SK-N-SH (cell line): ENCODE measurements at places on chromosomes 1 and 21. TPM values are rescaled to one million over a fixed set of nuclear protein-coding genes. Genes with fewer than 3 reads are reported as not detected.

DNA sequence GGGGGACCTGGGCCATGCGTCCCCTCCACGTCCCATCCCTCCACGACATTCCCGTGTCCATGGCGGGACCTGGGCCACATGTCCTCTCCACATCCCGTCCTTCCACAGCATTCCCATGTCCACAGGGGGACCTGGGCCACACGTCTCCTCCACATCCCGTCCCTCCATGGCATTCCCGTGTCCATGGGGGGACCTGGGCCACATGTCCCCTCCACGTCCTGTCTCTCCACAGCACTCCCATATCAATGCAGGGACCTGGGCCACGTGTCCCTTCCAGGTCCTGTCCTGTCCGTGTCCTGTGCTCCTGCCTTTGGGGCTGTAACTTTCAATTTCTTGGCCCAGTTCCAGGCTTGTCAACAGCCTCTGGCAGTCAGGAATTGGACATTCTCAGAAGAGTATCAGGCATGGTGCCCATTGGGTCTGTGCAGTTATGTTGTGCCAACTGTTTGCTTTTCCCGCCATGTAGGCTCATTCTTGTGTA lies 47.1 kb downstream of the WNT9A start:
- no peaks in the 10 kb centered on the region for H3K36me3 ChIP-seq
- no peaks in the 10 kb centered on the region for H3K27me3 ChIP-seq
- no peak for DNase-seq
- no peak overlapping the region for H3K27ac ChIP-seq

DNA sequence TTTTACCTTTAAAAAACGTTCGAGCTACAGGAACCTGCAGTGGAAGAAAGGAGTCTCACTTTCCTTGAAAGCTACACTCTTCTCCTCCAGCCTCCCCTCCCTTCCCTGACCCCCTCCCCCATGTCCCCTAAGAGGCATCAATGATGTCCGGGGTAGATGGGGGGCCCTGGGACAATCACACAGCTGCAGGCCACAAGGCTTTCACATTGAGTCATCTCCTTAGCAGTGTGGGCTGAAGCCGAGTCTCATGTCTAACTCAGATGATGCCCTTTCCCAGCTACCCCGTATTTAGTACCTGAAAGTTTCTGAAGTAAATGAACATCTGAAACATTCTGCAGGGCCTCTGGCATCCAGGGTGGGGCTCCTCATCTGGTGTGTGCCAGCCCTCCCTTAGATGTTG lies 6.3 kb upstream of the GPR25 start:
- no peaks in the 10 kb centered on the region for H3K4me1 ChIP-seq
- H3K36me3 ChIP-seq: peaks cover 19% of the 10 kb centered on the region
- no peaks in the 10 kb centered on the region for H3K27me3 ChIP-seq
- no peak overlapping the region for H3K27ac ChIP-seq
- DNase-seq: no peak

- no peak for DNase-seq
- H3K4me3 ChIP-seq: no peak overlapping the region
- peak overlapping the region; percentile 43 for H3K27ac ChIP-seq
- no peaks in the 10 kb centered on the region for H3K36me3 ChIP-seq
These were observed 8.0 kb upstream of the PKP1 start for GRCh38 chr1:201275253-201275666.

DNA sequence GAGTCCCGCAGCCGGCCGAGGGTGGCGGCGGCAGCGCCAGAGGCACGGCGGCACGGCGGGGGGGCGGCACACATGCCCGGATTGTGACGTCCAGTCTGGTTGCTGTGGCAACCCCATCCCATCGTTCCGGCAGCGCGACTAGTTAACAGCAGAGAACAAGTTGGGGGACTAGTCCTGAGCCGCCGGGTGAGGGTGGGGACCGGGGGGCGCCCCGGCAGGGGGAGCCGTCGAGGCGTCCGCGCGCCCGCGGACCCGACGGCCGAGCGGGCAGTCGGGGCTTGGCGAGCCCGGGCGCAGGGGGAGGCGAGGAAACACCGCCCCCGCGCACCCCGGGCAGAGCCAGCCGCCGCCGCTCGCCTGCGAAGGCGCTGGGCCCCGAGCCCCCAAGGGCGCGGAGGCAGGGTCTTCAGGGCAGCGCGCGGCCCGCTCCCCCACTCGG lies at the start of gene CHD5:
Gene CHD5, minus strand, starts transcription at position 54 of the 439 bp plus-strand sequence. CDS start 298 bp downstream, outside the sequence.
- no peak within 1 kb of the TSS for H3K27ac ChIP-seq
- no peaks in the 10 kb centered on the region for H3K4me1 ChIP-seq
- H3K36me3 ChIP-seq: peaks cover 13% of the 10 kb centered on the region
- peaks cover 8% of the 10 kb centered on the region; the same call in 1 of the 2 replicates for H3K27me3 ChIP-seq

- H3K27me3 ChIP-seq: no peaks in the 10 kb centered on the region
- H3K36me3 ChIP-seq: no peaks in the 10 kb centered on the region
- peaks cover 17% of the 10 kb centered on the region; the same call in 1 of the 2 replicates for H3K4me1 ChIP-seq
- DNase-seq: no peak
- no peak overlapping the region for H3K4me3 ChIP-seq
These were observed 8.8 kb upstream of the ETV3L start for GRCh38 chr1:157108448-157108847.

DNA sequence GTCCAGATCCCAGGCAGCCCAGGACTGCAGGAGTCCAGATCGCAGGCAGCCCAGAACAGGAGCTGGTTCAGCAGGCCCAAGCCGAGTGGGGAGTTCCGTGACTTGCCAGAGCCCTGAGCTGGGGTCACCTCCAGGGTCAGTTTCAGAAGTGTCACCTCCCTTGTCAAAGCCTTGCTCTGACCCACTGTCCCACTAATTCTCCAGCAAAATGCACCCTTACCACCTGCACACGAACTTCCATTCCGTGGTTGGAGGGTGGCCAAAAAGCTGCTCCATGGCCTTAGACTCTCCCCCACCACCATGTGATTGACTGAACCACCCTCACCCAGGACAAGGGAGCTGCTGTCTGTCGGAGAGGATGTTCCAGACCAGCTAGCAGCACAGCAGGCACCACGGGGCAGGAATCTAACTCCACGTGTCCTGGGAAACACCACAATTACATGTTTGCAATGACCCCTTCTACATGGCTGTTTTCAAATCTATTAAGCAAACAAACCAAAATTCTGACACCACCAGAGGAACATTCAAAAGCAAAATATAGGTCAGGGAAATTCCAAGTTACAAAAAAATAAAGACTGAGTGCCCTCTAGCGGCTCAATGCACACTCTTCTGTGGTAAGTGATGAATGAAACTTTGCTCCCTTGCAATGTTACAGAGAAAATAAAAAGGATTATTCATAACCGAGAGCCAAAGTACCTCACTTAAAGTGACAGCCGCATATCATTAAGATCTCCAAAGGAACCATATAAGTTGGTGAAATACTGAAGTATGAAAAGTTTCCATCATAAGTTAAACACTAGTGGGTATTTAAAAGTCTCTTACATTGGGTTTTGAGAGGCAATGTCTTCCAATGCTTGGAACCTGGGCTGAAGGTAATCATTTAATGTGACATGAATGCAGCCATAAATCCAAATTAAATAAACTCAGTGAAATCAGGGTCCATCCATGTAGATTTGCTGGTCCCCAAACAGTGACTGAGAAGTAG lies 76.3 kb downstream of the NPHP4 start:
- peaks cover 12% of the 10 kb centered on the region; the same call in 1 of the 2 replicates for H3K4me1 ChIP-seq
- H3K36me3 ChIP-seq: no peaks in the 10 kb centered on the region
- peak; percentile 66 for DNase-seq
- no peak overlapping the region for H3K4me3 ChIP-seq
- no peak overlapping the region for H3K27ac ChIP-seq

GRCh38 chr1:62599044-62599443 lies 1.7 kb downstream of the ANGPTL3 start:
- peaks cover 7% of the 10 kb centered on the region; the same call in 1 of the 2 replicates for H3K4me1 ChIP-seq
- no peak for DNase-seq
- peaks cover 10% of the 10 kb centered on the region; the same call in 1 of the 2 replicates for H3K36me3 ChIP-seq

GRCh38 chr1:10528066-10529014 lies 53.6 kb downstream of the PEX14 start:
- H3K27me3 ChIP-seq: no peaks in the 10 kb centered on the region
- no peak for DNase-seq
- peak overlapping the region; percentile 88 for H3K27ac ChIP-seq
- peak overlapping the region; percentile 52 for H3K4me3 ChIP-seq
- peaks cover 4% of the 10 kb centered on the region; the same call in 1 of the 2 replicates for H3K36me3 ChIP-seq

DNA sequence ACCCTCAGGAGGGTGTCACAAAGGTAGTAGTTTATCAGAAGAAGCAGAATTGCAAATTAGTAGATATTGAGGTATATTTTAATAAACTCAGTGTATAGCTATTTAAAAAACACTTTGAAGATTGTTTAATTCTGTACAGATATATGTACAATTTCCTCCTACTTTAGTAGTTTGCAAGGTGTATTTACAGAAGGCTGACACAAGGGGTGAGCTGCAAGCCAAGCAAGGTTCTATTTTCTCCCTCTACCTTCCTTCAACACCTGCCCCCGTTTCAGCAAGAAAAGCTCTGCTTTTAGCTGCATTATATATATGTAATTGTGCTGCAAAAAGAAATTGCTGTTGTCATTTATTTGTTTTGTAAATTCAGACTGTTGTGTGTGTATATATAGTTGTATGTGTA lies 674.2 kb upstream of the PKN2 start:
- no peak overlapping the region for H3K4me3 ChIP-seq
- no peaks in the 10 kb centered on the region for H3K4me1 ChIP-seq
- no peaks in the 10 kb centered on the region for H3K36me3 ChIP-seq
- no peaks in the 10 kb centered on the region for H3K27me3 ChIP-seq
- no peak overlapping the region for H3K27ac ChIP-seq

DNA sequence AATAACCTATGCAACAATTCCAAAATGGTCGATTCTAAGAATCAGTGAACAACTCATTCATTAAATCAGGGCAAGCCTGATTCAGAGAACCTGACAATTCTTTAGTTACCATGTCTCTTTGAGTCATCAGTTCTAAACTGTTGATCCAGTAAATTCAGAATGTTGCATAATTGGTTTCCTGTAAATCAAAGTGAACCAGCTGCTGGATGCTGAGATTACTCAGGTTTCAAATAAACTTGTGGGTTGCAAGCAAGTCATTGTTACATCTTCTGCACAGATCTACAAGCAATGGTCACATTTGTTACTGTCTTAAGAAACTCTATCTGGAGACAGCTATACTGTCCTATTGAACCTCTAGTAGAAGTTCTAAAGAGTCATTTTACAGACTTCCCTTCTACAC lies 16.5 kb downstream of the PLA2G2D start:
- no peak overlapping the region for H3K4me3 ChIP-seq
- no peak overlapping the region for H3K27ac ChIP-seq
- H3K27me3 ChIP-seq: peaks cover 8% of the 10 kb centered on the region; the same call in 1 of the 2 replicates
- DNase-seq: no peak

DNA sequence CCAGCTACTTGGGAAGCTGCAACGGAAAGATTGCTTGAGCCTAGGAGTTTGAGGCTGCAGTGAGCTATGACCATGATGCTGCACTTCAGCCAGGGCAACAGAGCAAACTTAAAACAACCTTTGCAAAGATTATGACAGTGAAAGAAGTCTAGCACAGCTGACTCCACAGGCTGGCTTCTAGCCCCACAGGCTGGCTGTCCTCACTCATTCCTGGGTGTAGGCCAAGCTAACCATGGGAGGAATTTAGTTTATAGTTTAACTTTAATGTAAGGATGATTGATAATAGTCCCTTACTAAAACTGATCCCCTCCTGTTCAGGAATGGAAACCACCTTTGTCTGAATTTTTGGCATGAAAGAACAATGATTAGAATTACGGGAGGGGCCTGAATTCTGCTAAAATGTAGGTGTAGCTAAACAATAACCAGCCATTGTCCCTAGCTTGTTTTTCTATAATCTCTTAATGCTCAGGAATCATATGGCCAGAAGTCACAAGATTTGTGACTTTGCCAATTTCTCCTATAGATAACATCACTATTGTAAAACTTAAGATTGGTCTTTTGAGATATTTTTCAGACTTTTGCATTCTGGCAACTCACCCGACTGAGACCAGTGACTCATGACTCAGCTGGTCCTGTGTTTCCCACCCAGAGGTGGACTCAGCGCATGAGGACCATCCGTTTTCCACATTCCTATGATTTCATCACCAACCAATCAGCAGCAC lies 28.1 kb upstream of the SGIP1 start:
- H3K27me3 ChIP-seq: no peaks in the 10 kb centered on the region
- DNase-seq: no peak
- no peak overlapping the region for H3K4me3 ChIP-seq
- no peaks in the 10 kb centered on the region for H3K36me3 ChIP-seq
- H3K27ac ChIP-seq: peak overlapping the region; percentile 27

GRCh38 chr1:230717251-230717650 lies 3.3 kb upstream of the AGT start:
- H3K27ac ChIP-seq: no peak overlapping the region
- no peak for DNase-seq
- no peaks in the 10 kb centered on the region for H3K36me3 ChIP-seq

DNA sequence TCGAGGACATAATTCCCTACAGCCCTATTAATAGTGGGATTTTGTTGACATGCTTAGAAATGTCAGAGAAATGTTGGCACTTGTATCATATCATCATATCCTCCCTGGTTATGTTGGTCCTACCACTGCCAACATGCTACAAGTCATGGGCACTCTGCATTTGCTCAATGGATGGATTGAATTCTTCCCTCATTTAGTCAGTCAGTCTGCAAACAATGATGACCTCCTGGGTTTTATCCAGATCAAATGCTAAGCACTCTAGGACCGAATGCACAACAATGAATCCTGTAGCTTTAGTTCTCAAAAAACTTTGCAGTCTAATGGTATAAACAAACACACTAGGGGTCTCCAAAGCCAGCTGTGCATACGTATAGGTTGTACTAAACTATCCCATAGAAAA lies 357.2 kb upstream of the DPYD start:
- no peak for DNase-seq
- no peaks in the 10 kb centered on the region for H3K4me1 ChIP-seq
- H3K27me3 ChIP-seq: no peaks in the 10 kb centered on the region
- no peak overlapping the region for H3K27ac ChIP-seq
- no peak overlapping the region for H3K4me3 ChIP-seq
- no peaks in the 10 kb centered on the region for H3K36me3 ChIP-seq

GRCh38 chr1:149993181-149993580 lies 17.3 kb downstream of the OTUD7B start:
- H3K27ac ChIP-seq: peak overlapping the region; percentile 72
- H3K27me3 ChIP-seq: no peaks in the 10 kb centered on the region
- H3K4me3 ChIP-seq: no peak overlapping the region
- peaks cover 23% of the 10 kb centered on the region for H3K4me1 ChIP-seq
- no peak for DNase-seq

- H3K27ac ChIP-seq: no peak overlapping the region
- no peaks in the 10 kb centered on the region for H3K36me3 ChIP-seq
- H3K4me1 ChIP-seq: no peaks in the 10 kb centered on the region
These were observed 33.0 kb upstream of the PDPN start for GRCh38 chr1:13550663-13551062.

DNA sequence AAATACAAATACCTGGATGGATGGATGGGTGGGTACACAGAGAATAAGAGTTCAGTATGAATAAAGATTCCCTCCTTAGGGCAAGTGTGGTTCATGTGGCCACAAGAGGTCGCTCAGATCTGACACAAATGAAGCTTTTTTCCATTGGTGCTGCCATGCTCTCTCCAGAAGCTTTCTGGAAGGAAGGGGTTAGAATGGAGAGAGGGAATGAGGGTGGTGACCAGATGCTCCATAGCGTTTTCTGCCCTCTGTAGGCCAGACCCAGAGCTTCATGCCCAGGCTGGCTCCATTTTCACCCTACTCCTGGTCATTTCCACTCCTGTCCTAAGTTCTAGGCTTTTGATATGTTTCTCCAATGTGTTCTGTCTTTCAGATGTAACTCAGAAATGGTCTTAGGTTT lies 3.3 kb upstream of the FCRL6 start:
- peak; percentile 72 for DNase-seq
- no peaks in the 10 kb centered on the region for H3K36me3 ChIP-seq
- no peak overlapping the region for H3K4me3 ChIP-seq
- peaks cover 10% of the 10 kb centered on the region; the same call in 1 of the 2 replicates for H3K27me3 ChIP-seq
- H3K4me1 ChIP-seq: no peaks in the 10 kb centered on the region

The WDR26 gene
- polyA plus RNA-seq: 21.2 and 21.9 TPM in 2 replicates

The OR2L13 gene
- polyA plus RNA-seq: 0.15 and 0.23 TPM in 2 replicates

The AMY1B gene
- not detected in 2 replicates for polyA plus RNA-seq

The RRAGC gene
- 8.8 and 9.6 TPM in 2 replicates for polyA plus RNA-seq

The PIK3C2B gene
- 6.5 and 6.6 TPM in 2 replicates for polyA plus RNA-seq

The CD84 gene
- not detected in 2 replicates for polyA plus RNA-seq

The CATSPERE gene
- 0.30 and 0.54 TPM in 2 replicates for polyA plus RNA-seq

The AMY1C gene
- not detected in 2 replicates for polyA plus RNA-seq

The AKR7A3 gene
- 0.38 and 0.54 TPM in 2 replicates for polyA plus RNA-seq

The NHLH1 gene
- polyA plus RNA-seq: 0.16 and 0.18 TPM in 2 replicates
